Activated CD8-positive, alpha-beta memory T cell treated with anti-CD3 and anti-CD28 coated beads for 1 hour (primary cell): ENCODE measurements at places on chromosomes 1 and 21.

DNA sequence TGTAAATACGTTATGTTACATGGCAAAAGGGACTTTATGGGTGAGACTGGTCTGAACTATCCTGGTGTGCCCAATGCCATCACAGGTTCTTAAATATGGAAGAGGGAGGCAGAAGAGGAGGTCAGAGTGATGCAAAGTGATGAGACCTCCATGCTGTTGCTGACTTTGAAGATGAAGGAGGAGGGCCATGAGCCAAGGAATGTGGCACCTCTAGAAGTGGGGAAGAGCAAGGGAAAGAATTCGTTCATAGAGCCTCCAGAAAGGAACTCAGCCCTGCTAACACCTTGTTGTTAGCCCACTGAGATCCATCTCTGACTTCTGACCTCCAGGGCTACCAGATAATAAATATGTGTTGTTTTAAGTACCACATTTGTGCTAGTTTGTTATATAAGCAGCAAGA is 462.0 kb downstream of the RPS6KC1 start:
- no peak for DNase-seq

DNA sequence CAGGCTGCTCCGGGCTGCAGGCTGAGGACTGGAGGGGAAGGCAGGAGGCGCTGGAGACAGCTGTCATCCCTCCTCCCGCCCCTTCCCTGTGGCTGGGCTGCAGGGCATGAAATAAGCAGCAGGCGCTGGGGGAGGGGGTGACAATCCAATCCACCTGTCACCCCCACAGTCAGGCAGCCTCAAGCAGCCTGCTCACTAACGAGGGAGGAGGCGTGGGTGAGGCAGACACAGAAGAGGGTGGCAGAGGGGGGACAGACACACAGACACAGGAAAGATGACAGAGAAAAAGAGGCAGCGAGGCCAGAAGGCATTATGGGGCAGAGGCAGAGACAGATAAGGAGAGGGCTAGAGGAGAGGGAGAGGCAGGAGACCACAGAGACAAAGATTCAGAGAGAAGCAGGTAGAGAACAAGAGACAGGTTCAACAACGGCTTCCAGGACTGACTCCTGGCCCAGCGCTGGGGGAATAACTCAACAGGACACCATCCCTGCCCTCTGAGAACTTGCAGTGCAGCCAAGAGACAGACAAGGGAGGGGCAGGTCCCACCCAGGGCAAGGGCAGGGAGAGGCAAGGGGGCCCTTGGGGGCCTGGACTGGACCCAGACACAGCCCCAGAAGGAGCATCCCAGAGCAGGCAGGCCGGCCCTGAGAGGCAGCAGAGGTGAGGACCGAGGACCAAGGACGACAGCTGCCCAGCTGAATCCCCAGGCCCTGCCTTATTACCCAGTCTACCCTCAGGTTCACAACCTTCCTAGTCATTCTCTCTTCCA is 11.2 kb downstream of the MEF2D start:
- DNase-seq, result no peak

DNA sequence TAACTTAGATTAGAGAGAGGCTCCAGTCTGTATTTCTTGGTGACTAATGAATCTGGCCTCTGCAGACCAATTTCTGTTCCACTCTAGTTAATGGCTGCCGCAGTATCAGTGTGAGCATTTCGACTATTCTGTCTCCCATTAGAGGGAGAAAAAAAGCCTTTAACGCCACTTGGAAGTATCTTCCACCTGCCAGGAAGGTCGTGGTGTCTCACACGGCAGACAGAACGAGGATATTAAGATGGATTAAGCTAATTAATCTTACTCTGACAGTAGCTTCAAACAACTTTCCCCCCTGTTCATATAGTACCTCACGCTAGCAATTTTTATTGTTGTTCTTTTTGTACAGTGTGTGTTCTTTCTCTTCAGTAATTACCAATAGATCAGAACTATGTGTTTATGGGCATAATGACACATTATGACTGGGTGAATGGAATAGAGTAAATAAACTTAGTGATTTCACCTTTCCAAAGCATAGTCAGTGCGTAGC is 153.8 kb downstream of the ADGRL2 start:
- no peak for DNase-seq

GRCh38 chr1:110604586-110605148 is 1.5 kb downstream of the KCNA2 start:
- DNase-seq, result no peak

DNA sequence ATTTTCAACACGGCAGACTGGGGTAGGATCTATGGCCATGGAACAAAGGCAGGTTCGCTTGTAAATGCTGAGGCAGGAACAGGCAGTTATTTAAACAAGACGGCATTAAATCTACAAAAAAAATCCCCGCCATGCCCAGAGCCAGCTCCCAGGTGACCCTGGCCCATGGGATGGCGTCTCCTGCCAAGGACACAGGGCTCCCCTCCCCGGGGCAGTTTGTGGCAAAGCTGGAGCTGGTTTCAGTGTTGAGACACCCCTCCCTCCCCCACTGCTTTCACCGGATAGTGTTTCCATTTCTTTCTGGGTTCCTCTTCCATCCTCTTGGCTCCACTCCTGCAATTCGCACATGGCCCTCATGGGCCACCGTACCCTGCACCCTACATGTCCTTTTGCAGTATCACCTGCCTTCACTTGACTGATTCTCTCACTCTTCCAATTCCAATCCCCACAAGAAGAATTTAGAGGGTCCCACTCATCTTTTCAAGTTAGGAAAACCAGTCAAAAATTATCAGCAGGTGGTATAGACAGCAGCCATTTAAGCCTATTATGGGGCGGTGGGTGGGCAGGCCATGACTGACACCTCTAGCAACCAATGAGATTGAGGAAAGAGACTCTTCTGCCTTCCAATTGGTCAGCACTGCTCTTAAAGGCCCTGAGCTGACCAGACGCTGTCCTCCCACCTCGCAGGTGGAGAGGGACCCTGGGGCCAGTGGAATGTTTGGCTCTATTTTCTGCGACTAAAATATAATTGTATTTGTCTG is 52.0 kb downstream of the OLIG1 start:
- DNase-seq, result no peak

DNA sequence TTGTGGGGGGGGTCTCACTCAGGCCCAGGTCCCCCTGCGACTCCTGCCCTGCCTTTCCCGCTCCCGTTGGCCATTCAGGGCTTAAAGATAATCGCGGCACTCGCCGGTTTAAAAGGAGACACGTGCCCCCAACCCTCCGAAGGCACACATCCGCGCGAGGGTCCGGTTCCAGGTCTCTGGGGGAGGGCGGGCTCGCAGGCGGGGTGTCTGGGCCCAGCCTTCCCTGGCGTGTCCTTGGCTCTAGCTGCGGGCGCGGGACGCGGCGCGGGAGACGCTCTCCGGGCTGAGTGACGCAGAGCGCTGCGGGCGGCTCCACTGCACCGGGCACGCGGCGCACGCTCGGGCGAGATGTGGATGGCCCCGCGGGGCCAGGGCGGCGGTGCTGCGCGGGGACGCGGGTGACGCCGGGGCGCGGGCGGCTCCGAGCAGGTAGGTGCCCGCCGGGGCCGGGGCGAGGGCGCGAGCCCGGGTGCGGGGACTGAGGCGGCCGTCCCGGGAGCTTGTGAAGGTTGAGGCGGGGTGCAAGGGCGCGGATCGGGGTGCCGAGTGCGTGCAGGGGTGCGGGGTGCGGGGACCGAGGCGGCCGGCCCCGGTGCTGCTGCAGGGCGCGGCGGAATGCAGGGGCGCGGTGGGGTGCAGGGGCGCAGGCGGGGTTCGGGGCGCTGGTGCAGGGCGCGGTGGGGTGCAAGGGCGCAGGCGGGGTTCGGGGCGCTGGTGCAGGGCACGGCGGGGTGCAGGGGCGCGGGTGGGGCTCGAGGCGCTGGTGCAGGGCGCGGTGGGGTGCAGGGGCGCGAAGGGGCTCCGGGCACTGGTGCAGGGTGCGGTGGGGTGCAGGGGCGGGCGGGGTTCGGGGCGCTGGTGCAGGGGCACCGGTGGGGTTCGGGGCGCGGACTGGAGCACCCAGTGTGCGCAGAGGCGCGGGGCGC is 3.3 kb upstream of the TRPM2 start:
- DNase-seq, result no peak

DNA sequence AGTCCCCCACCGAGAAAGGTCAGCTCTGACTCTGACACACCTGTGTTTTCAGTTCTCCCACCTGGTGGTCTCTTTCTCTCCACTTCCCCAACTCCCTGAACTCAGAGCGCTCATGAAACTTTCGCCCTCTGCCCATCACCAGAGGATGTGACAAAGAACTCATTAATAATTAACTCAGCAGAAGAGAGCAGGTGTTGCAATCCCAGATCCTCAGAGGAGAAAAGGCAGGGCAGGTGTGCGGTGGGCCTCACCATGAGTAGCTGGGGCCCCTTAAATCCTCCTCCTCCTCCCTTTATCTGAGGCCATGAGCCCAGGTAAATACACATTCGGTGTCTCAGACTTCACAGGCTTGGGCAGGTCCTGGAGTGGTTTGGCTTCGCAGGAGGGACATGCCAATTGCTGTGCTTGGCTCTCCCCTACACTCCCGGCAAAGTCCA is 1.7 kb upstream of the LAMB3 start:
- no peak for DNase-seq

DNA sequence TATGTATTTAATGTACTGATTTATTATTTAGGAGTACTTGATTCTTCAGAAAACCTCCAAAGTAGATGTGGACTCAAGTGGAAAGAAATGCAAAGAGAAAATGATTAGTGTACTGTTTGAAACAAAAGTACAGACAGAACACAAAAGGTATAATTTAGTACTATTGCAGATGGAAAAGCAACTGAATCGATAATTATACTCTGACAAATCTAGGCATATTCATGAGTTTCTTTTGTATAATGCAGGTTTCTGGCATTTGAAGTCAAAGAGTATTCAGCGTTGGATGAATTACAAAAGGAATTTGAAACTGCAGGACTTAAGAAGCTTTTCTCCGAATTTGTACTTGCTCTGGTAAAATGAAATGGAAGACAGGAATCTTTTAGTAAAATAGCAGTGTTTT is 12.5 kb downstream of the RWDD3 start:
- no peak for DNase-seq

- no peak for DNase-seq
Measured at GRCh38 chr1:53567851-53568250, 108.7 kb downstream of the DMRTB1 start.
